ENCODE measurements at places on chromosomes 7 and 10.

GRCh38 chr7:127396184-127396583 lies 3.7 kb upstream of the ZNF800 start:
- no peak for DNase-seq

- DNase-seq: no peak
These were observed 138.9 kb downstream of the VTI1A start for GRCh38 chr10:112585960-112586359.

GRCh38 chr10:44008917-44009709 lies 360.4 kb upstream of the ZNF32 start:
- no peak for DNase-seq

DNA sequence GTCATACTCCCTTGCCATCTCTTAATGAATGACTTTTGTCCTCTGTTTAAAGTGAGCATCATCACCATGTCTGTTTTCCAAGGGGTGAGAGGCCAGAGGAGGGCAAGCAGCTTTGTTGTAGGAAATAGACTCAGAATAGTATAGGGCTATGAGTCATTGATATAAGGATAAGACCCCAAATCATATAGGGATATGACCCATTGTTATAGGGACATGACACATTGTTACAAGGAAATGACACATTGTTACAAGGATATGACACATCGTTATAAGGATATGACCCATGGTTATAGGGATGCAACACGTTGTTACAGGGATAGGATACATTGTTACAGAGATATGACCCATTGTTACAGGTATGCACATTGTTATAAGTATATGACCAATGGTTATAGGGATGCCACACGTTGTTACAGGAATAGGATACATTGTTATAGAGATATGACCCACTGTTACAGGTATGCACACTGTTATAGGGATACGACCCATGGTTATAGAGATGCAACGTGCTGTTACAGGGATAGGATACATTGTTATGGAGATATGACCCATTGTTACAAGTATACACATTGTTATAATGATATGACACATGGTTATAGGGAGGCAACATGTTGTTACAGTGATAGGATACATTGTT lies 311.1 kb upstream of the ADARB2 start:
- DNase-seq: no peak

- DNase-seq: no peak
These were observed 50.0 kb upstream of the MTPN start for GRCh38 chr7:136027160-136027559.
